ENCODE measurements at places on chromosomes 2 and 18. TPM values are rescaled to one million over a fixed set of nuclear protein-coding genes. Genes with fewer than 3 reads are reported as not detected.

- no peak overlapping the region for H3K27ac ChIP-seq
- H3K4me3 ChIP-seq: no peak overlapping the region
- H3K36me3 ChIP-seq: peaks cover 17% of the 10 kb centered on the region
- DNase-seq: no peak
Measured at GRCh38 chr2:36859366-36859792, 107.0 kb downstream of the STRN start.

GRCh38 chr2:38039121-38039910 lies 36.6 kb downstream of the CYP1B1 start:
- H3K27ac ChIP-seq: no peak overlapping the region
- peaks cover 16% of the 10 kb centered on the region for H3K4me1 ChIP-seq
- no peak overlapping the region for H3K4me3 ChIP-seq

DNA sequence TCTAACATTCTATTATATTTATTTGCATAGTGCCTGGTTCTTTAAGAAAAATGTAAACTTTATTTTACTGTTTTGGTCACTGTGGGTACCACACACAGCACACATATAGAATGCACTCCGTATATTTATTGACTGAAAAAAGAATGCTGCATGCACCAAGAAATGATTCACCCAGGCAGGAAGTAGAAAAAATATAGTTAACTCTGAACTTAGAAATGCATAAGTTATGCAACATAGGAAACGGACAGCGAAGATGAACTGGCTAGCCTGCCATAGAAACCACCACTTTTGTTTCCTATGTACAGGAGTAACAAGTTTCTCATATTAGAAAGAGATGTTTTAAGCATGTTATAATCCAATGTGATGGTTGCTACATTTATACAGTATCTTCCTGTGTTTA lies 635.8 kb downstream of the DSC3 start:
- no peak overlapping the region for H3K27ac ChIP-seq
- no peaks in the 10 kb centered on the region for H3K27me3 ChIP-seq
- no peak for DNase-seq
- no peak overlapping the region for H3K4me3 ChIP-seq
- H3K4me1 ChIP-seq: no peaks in the 10 kb centered on the region
- H3K36me3 ChIP-seq: no peaks in the 10 kb centered on the region

- peaks cover 10% of the 10 kb centered on the region for H3K4me1 ChIP-seq
- no peak overlapping the region for H3K27ac ChIP-seq
- peaks cover 14% of the 10 kb centered on the region for H3K27me3 ChIP-seq
- H3K36me3 ChIP-seq: no peaks in the 10 kb centered on the region
Measured at GRCh38 chr2:137950238-137950637, 14.0 kb upstream of the HNMT start.

- H3K4me3 ChIP-seq: no peak overlapping the region
- H3K4me1 ChIP-seq: no peaks in the 10 kb centered on the region
- H3K27ac ChIP-seq: no peak overlapping the region
- no peaks in the 10 kb centered on the region for H3K36me3 ChIP-seq
- no peak for DNase-seq
- H3K27me3 ChIP-seq: peaks cover 3% of the 10 kb centered on the region
Measured at GRCh38 chr2:157420771-157421323, 23.0 kb downstream of the CYTIP start.

DNA sequence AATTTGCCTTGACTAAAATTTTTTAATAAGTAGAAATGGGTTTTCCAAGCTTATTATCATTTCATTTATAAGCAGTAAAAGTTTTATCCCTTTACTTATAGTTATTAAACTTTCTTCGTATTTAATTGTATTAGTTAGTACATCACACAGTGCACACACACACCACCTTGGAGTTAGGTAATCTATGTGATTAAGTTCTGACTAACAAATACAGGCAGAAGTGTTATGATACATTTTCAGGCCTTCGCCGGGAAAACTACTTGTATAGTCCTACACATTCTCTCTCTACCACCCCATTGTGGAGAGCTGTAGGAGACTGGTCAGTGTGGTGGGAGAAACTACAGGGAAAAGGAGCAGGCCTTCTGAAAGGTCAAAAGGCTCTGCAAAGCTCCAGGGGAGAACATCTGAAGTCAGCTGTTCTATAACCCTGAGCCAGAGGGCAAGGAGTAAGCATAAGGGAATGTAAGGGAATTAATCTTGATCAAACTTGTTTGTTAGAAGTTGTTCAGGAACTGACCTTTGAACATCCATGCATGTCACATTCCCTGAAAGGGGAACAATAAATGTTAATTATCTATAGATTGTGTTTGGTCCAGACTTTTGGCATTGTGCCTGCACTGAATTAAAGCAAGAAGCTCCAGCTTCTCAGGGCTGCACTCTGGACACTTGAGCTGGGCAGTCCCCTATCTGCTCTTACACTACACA lies 231.7 kb downstream of the FSIP2 start:
- H3K4me3 ChIP-seq: no peak overlapping the region
- H3K27me3 ChIP-seq: no peaks in the 10 kb centered on the region
- H3K4me1 ChIP-seq: no peaks in the 10 kb centered on the region
- DNase-seq: no peak
- no peaks in the 10 kb centered on the region for H3K36me3 ChIP-seq

DNA sequence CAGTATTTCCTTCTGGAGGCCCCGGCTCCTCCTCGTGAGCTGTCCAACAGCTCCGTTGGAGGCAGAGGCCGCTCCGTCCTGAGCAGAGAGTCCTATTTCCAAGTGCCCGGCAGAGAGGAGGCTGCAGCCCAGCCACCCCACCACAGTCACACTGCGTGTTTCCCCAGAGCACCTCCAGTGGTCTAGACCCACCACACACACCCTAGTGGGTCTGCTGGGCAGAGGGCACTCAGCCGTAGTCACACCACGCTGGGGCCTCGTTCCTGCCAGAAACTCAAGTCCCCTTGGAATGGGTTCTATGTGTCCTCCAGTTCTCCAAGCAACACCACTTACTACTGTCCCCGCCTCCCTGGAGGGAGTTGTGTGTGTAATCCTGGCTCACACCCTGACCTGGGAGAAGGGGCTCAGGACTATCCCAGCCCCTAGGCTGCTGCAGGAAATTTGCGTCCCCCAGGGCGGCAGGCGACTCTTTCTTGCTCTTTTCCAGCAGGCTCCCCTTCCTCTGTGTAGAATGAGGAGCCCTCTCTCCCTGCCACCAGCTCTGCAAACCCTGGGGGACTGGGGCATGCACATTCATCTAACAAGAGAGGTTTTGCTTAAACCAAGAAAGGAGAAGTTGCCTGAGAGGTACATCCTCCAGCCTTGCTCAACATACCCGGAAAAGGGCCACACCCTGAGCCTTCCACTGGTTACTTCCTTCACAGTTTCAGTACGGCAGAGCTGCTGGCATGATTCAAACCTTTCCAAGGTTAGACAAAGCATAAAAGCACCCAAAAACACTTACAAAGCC lies 114.1 kb downstream of the NDUFA10 start:
- peaks cover 2% of the 10 kb centered on the region for H3K36me3 ChIP-seq
- H3K4me1 ChIP-seq: no peaks in the 10 kb centered on the region
- no peak overlapping the region for H3K4me3 ChIP-seq
- DNase-seq: no peak
- no peaks in the 10 kb centered on the region for H3K27me3 ChIP-seq
- H3K27ac ChIP-seq: no peak overlapping the region

DNA sequence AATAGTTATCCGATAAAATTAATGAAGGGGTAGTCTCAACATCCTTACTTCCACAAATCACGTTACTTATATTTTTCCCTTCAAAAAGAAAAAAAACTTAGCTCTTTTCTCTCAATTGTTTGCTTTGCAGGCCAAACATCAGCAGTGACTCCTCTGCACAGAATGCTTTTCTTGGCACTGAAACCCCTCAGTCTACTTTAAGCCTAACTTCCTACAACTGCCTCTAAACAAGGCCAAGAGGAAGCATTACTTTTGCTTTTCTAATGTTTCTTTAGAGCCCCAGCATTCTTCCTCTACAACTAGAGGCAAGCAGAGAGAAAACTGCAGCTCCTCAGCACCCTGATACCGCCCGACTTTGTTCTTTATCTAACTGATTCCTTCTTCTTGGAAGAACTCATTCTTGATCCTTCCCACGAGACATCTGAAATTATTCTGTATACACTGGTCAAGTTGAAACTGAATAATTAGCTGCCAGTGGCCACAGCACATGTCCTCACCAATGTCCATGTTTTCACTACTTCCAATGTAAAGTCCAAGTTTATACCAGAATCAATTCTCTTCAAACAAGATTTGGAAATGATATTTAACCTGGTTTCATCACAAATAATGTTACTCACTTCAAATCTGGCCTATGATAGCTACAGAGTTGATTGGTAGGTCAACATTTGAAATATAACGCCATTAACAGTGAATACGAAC lies 55.3 kb downstream of the DTNB start:
- no peak for DNase-seq
- peak overlapping the region; percentile 41 for H3K4me3 ChIP-seq
- peaks cover 2% of the 10 kb centered on the region for H3K36me3 ChIP-seq

DNA sequence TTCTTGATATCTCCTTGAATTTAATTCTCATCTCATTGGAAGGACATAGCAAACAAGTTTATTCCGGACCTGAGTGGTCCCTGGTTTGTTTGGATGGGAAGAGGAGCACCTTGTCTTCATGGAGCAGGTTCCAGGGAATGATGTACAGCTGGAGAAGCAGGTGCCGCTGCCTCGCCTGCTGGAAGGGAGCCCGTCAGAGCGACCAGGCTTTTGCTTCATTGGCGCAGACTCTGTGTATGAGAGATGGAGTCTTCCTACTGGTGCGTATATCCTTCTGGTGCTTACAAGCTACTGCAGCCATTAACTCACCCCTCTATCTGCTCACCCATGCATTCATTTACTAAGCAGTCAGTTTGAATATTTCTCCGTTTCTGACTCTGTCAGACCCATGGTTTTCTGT lies 11.6 kb upstream of the ALLC start:
- no peak overlapping the region for H3K27ac ChIP-seq
- peaks cover 9% of the 10 kb centered on the region for H3K27me3 ChIP-seq
- H3K4me3 ChIP-seq: no peak overlapping the region
- H3K4me1 ChIP-seq: peaks cover 7% of the 10 kb centered on the region

DNA sequence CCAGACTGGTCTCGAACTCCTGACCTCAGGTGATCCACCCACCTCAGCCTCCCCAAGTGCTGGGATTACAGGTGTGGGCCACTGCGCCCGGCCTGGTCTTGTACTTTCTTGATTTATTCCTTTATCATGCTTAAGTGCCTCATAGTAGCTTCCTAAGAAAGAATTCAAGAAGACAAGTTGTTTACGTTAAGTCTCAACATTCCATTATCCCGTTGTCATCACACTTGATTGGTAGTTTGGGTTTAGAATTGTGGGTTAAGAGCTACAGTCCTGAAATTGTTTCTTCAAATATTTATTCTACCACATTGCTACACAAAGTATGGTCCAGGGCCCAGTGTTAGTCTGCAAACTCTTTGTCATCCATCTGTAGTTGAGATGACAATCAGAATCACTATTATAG lies 194.0 kb downstream of the VWC2L start:
- H3K36me3 ChIP-seq: no peaks in the 10 kb centered on the region
- no peak for DNase-seq
- H3K4me3 ChIP-seq: no peak overlapping the region
- H3K27ac ChIP-seq: no peak overlapping the region
- H3K4me1 ChIP-seq: peaks cover 6% of the 10 kb centered on the region

DNA sequence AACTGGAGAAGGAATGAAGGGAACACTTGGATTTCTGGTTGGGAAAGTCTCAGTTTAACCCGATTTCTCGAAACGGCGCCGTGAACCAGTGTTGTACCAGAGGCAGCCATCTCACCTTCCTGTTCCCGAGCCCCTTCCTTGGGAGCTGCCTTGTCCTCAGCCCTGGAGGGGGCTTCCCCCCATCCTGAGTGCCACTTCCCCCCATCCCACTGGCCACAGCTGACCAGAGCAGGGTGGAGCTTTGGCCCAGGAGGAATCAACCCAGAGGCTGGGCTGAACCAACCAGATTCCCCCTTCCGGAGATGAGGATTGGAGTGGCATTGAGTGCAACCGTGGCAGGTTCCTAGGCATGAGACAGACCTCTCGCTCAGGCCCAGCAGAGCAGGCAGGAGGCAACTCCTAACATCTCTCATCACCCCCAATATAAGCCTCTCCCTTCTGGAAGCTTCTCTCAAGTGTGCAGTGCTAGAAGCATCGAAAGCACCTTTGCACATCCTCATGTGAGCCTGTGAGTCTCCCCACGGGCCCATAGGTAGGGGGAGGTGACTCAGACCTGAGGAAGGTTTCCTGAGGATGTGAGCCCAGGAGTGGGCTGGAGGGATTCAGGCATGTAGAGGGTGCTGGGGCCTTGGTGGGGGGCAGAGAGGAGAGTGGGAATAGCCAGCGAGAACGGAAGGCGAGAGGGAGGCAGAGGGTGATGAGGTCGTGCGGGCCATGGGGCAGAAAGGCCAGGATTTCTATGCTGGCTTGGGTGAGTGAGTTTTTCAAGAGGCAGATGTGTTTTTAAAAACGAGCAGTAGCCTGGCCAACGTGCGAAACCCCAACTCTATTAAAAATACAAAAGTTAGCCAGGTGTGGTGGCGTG lies 11.9 kb downstream of the NGEF start:
- peak; percentile 69 for DNase-seq
- H3K4me3 ChIP-seq: no peak overlapping the region
- H3K27ac ChIP-seq: no peak overlapping the region
- H3K27me3 ChIP-seq: peaks cover 14% of the 10 kb centered on the region
- H3K36me3 ChIP-seq: no peaks in the 10 kb centered on the region

- H3K27me3 ChIP-seq: no peaks in the 10 kb centered on the region
- H3K36me3 ChIP-seq: peaks cover 16% of the 10 kb centered on the region
- no peak overlapping the region for H3K27ac ChIP-seq
- H3K4me3 ChIP-seq: no peak overlapping the region
- peaks cover 9% of the 10 kb centered on the region for H3K4me1 ChIP-seq
Measured at GRCh38 chr2:113711851-113712250, 44.6 kb downstream of the SLC35F5 start.

DNA sequence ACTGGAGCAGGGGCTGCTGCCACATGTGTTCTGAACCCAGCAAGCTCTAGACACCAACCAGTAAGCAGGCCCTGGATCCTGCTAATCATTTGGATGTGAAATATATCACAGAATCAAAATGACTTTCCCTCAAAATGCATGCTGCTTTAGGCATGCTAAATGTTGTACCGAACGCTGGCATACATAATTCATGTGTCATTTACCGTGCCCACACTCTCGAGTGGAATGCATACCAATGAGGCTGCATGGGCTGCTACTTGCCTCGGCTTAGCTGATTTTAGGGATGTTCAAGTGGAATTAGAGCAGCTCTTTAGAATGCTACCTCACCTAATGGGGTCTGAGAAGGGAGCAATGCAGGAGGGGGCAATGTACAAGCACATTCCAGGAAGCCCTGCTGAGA lies 509.6 kb upstream of the RAB6C start:
- H3K36me3 ChIP-seq: no peaks in the 10 kb centered on the region
- DNase-seq: no peak
- no peak overlapping the region for H3K4me3 ChIP-seq
- no peaks in the 10 kb centered on the region for H3K4me1 ChIP-seq
- no peak overlapping the region for H3K27ac ChIP-seq

Gene GPR39
- not detected for total RNA-seq

Gene CHN1
- 18.4 TPM for total RNA-seq

Gene FEV
- total RNA-seq: not detected

Gene TRABD2A
- total RNA-seq: 1.2 TPM

Gene DLGAP1
- 6.0 TPM for total RNA-seq

Gene DHRS9
- total RNA-seq: not detected

Gene SLC20A1
- 94.5 TPM for total RNA-seq

All from chondrocyte (in vitro differentiated cells).